Stimulated activated CD4-positive, alpha-beta T cell treated with anti-CD3 and anti-CD28 coated beads, Interleukin-15, amount 100 ng/mL, for 48 hours (primary cell): ENCODE measurements at places on chromosomes 13 and 19.
A peak's percentile ranks its signal among the peaks of the same experiment; 100 is the strongest.

DNA sequence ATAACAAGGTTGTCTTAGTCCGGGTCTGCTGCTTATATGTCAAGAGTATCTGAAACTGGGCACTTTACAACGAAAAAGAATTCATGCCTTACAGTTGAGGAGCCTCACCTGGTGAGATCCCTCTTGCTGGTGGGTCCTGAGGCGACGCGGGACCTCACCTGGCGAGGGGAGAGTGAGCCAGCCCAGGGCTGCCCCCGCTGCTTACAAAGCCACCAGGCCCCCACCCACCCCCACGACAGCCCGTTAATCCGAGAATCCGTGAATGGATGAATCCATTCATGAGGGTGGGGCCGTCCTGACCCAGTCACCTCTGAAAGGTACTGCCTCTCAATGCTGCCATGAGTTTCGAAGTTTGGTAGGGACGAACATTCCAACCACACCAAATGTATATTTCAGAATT lies 54.0 kb upstream of the F7 start:
- DNase-seq = no peak

- no peak for DNase-seq
Observed at GRCh38 chr19:49888510-49888824, 8.2 kb downstream of the IL4I1 start.

GRCh38 chr13:110652764-110653163 lies 37.4 kb downstream of the NAXD start:
- no peak for DNase-seq

- DNase-seq = no peak
Observed at GRCh38 chr19:27794494-27795042, 1418.4 kb downstream of the UQCRFS1 start.

DNA sequence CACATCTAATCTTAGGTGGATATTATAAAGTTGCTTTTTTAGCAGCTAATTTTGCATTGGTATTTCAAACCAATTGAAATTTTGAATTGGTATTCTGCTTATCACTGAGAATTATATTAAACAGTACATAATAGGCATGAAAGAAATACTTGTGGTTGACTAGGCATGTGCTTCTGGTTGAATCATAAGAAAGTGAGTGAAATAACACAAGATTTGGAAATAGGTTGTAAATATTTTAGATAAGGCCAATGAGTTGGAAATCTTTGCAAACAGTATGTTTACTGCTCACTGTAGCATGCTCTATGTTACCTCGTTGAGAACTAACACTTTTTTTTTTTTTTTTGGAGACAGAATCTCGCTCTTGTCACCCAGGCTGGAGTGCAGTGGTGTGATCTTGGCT lies 66.8 kb upstream of the RFC3 start:
- DNase-seq = no peak

DNA sequence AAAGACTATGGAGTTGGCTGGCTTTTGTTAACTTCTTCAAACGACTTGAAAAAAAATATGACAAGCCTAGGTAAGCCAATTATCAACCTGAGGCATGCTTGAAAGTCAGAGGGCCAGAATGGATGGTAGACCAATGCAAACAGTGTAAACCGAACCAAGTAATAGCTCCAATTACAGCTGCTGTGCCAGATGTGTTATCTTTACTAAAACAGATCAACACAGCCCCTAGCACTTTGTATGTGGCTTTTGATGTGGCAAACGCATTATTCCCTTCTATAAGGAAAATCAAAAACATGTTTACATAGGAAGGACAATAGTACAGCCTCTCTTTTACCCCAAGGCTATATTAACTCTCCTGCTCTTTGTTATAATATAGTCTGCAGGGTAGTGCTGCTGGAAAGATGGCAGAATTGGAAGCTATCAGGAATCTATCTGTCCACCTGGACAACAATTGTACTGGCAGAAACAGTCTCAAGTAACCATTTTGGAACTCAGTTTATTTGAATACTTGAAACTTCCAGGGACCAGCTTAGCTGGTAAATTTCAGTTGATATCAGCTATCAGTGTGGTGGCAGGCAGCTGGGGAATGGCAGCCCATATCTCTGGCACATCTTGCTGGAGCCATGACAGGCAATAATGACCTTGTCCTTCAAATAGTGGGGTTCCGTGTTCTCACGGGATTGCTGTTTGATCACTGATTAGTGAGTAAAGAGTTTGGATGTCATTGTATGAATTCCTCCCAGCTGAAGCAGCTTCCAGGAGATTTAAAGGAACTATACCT lies 144.4 kb upstream of the WASF3 start:
- DNase-seq = no peak

- DNase-seq = peak; percentile 14
Observed at GRCh38 chr19:46990991-46991676, 28.5 kb upstream of the NPAS1 start.

GRCh38 chr13:66951426-66951825 lies 278.7 kb downstream of the PCDH9 start:
- no peak for DNase-seq

DNA sequence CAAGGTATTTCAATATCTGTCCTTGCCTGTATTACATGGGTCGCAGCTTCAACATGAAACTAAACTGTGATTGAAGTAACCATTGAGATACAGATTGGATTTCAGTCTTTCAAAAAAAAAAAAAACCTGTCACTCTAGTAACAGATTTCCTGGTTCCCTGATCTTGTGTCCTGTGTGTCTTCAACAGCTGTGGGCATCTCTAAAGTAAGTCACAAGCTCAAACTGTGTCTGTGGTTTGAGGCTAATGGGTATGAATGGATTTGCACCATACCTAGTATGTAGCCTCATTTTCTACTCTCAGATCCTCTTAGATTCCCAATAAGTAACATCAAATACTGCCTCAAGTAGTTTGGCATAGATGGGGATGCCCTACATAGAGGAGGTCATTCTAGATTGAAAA lies 300.1 kb downstream of the COG6 start:
- DNase-seq = no peak

DNA sequence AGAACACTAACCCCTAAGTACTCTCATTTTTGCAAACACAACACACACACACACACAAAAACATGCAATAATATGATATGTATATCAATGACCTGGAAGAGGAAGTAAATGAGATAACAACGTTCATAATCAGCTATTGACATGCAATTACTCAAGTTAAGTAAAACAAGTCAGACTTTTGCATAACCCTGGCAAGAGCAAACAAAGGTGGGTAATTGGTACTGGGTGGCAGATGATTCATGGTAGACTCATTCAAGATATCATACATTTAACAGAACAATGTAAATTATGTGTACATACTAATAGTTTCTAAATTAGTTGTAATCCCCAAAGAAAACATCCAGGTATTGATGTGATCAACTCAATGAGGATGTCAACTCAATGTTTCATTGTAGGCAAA lies 508.8 kb downstream of the DACH1 start:
- no peak for DNase-seq

DNA sequence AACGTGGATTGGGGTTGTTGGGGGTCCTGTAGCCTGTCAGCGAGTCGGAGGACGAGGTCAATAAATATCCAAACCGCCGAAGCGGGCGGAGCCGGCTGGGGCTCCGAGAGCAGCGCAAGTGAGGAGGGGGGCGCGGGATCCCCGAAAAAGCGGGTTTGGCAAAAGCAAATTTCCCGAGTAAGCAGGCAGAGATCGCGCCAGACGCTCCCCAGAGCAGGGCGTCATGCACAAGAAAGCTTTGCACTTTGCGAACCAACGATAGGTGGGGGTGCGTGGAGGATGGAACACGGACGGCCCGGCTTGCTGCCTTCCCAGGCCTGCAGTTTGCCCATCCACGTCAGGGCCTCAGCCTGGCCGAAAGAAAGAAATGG lies 754 bp upstream of the SIX5 start:
- peak; percentile 39 for DNase-seq

- DNase-seq = no peak
Observed at GRCh38 chr19:55261671-55262126, 2.9 kb upstream of the PPP6R1 start.

DNA sequence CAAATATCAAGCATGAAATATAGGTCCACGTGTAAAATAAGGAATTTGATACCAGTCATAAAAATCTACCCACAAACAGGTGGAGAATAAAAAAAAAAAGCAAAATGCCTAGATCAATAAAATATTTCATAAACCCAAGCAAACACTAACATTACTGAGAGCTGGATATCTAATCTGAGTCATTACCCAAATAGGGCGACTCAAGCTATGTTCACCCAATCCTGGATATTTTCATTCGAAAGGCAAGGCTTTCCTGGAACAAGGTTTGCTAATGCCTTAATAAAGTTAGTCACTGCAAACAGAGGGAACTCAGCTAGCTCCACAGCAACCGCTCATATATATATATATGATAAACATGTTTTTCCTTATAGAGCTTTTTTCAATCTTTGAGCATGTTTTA lies 33.5 kb upstream of the TM9SF2 start:
- DNase-seq = no peak

DNA sequence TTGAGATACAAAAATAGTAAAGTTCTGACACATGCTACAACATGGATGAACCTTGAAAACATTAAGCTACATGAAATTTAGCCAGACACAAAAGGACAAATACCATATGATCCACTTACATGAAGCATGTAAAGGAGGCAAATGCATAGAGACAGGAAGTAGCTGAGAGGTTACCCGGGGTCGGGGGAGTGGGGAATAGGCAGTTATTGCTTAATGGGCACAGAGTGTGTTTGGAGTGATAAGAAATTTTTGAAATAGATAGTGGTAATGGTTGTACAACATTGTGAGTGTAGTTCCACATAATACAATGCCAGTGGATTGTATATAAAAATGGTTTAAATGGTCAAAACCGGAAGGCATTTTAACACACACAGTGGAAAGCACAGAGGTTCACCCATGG lies 4.3 kb downstream of the N4BP2L1 start:
- DNase-seq = no peak

- DNase-seq = no peak
Observed at GRCh38 chr13:98014766-98015165, 61.3 kb downstream of the IPO5 start.

DNA sequence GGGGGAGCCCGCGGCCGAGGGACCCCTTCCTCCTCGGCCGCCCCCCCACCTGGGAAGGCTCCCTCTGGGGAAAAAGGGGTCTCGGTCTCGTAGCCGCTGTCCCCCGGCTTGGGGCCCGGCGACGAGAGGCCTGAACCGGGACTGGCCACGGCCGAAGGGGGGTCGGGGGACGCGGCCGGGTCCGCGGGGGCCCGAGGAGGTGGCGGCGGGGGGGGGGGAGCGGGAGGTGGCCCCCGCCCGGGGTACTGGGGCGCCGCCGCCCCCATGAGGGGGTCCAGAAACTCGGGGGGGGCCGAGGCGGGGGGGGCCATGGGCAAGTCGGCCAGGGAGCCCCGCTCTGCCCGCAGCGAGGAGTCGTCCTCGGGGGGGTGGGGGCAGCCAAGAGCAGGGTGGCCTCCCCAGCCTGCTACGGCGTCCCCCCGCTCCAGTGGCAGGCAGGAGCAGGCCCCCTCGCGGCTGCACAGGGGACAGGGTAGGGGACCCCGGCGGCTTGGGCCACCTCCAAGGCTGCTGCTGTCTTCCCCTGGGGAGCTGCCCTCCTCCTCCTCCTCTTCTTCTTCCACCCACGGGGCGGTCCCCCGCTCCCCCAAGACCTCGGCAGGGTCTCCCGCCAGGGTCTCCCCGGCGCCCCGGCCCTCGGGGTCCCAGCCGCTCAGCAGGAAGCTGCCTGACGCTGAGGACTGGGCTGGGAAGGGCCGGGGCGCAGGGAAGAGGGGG lies 12.9 kb downstream of the LMTK3 start:
- no peak for DNase-seq

GRCh38 chr13:34210341-34210740 lies 392.4 kb downstream of the RFC3 start:
- no peak for DNase-seq

GRCh38 chr13:102784483-102784882 lies 10.9 kb upstream of the TEX30 start:
- DNase-seq = no peak

- no peak for DNase-seq
Observed at GRCh38 chr19:13849991-13850909, 26.7 kb upstream of the NANOS3 start.

DNA sequence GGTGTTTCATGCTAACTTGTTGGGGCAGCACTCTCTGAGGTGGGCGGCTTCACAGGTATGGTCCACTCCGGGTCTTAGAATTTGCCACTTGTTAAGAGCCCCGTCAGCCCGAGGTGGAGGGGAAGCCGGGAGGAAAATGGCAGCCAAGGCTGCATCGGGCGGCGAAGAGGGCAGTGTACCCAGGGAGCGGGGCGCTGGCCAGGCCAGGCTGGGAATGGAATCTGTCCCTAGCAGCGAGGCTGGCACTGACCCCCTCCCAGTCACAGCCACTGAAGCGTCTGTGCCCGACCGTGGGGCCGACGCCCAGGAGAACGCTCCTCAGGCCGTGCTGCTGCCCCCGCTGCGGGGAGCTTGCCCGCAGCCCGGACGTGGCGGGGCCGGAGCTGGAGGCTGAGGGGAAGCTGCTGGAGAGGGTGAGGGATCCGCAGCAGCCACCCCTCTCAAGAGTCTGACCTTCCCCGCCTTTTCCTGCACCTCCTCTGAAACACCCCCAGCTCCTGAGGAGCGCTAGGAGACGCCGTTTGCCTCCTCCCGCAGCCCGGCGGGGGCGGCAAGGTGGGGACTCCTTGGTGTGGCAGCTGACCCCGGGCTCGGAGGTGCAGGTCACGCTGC lies 313.8 kb upstream of the SPRY2 start:
- no peak for DNase-seq

- DNase-seq = no peak
Observed at GRCh38 chr13:69391756-69392155, 715.9 kb upstream of the ATXN8OS start.

DNA sequence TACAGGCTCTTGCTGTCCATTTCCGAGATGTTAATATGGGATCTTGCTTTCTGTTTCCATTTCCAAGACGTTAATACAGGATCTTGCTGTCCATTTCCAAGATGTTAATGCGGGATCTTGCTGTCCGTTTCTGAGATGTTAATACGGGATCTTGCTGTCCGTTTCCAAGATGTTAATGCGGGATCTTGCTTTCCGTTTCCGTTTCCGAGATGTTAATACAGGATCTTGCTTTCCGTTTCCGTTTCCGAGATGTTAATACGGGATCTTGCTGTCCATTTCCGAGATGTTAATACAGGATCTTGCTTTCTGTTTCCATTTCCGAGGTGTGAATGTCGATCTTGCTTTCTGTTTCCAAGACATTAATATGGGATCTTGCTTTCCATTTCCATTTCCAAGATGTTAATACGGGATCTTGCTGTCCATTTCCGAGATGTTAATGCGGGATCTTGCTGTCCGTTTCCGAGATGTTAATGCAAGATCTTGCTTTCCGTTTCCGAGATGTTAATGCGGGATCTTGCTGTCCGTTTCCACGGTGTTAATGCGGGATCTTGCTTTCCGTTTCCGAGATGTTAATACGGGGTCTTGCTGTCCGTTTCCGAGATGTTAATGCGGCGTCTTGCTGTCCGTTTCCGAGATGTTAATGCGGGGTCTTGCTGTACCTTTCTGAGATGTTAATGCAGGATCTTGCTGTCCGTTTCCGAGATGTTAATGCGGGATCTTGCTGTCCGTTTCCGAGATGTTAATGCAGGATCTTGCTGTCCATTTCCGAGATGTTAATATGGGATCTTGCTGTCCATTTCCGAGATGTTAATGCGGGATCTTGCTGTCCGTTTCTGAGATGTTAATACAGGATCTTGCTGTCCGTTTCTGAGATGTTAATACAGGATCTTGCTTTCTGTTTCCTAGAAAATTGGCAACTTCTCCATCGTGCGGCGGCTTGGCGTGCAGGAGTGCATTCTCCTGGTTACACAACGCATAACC lies 38.3 kb downstream of the PEX11G start:
- no peak for DNase-seq
